ENCODE measurements at places on chromosomes 4 and X.

GRCh38 chr4:2754848-2755819, 1.0 kb downstream of the TNIP2 start:
- DNase-seq = no peak

- DNase-seq = no peak
Measured at GRCh38 chr4:184833046-184833838, 7.5 kb upstream of the ACSL1 start.

DNA sequence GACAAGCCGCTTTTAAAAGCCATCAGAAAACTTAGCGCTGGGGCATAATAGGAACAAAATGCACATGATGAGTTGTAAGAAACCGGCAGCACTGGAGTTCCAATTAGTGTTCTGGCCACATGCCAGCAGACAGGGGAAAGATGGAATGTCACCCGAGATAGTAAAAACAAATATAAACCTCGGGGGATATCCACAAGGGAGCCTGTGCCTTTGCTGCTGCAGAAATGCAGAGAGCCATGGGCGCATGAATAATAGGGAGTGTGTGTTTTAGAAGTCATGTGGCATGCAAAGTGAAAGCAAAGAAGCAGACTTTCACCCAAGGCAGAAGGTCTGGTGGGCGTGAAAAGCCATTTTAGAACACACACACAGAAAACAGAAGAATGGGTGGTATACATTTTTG, 19.1 kb downstream of the GPRASP3 start:
- DNase-seq = no peak

GRCh38 chr4:472881-473569, 25.9 kb downstream of the ZNF721 start:
- no peak for DNase-seq

DNA sequence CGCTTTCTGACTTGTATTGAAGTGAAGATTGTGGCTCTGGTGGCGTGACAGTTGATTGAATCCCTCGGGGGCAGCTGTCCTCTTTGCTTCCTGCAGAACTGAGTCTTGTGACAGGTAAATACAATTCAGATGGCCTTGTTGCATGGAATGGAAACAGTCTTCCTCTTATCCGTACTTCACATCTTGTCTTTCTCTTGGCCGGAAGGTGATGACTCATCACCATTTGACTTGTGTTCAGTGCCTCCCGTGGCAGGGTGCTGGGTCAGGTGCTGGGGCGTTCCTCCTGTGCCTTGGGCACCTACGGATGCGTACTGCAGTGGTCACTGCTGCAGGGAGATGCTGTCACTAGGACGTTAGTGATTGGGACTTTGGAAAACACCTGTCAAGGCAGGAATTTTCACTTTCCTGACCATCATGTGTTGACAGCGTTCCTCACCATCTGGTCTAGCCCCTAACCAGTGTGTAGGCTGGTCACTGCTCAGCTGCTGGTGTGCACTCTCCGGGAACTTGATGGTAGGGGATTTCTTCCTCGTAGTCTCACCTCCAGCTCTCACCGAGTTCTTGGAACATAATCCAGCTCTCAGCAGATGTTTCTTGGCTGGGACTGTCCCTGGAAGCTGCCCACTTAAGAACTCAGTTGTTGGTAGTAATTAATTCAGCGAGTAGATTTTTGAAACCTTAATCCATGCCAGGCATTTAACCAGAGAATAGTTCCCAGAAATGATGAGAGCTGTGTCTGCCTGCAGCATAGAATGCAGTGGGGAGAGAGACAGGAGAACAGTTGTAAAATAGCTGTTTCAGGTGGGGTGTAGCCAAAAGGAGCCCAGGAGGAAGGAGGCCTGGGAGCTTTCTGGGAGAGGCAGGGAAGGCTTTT, 7.2 kb downstream of the TBC1D14 start:
- DNase-seq = no peak

GRCh38 chrX:47497271-47497888, 14.4 kb upstream of the ZNF41 start:
- DNase-seq = no peak

- no peak for DNase-seq
Measured at GRCh38 chrX:71195964-71196649, 26.9 kb upstream of the GJB1 start.

- no peak for DNase-seq
Measured at GRCh38 chr4:1381181-1381621, 25.0 kb downstream of the NKX1-1 start.

GRCh38 chr4:7187168-7187535, 5.2 kb upstream of the SORCS2 start:
- no peak for DNase-seq

DNA sequence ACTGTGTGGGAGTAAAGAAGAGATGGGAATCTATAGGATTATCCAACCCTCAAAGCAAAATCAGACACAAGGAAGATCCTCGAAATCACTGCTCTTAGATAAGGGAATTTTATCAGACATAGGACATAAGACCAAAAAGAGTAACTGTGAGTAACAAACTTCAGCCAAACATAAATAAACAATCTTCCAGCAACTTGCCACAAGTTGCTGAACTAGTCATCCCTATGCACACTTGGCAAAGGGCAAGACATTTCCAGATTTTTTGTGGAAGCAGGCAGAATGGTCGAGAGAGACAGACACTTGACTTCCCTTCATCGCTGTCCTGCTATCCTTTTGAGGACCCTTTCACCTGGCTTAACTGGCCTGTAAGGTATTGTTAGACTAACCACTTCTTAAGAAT, 89.6 kb downstream of the KCNIP4 start:
- DNase-seq = no peak

DNA sequence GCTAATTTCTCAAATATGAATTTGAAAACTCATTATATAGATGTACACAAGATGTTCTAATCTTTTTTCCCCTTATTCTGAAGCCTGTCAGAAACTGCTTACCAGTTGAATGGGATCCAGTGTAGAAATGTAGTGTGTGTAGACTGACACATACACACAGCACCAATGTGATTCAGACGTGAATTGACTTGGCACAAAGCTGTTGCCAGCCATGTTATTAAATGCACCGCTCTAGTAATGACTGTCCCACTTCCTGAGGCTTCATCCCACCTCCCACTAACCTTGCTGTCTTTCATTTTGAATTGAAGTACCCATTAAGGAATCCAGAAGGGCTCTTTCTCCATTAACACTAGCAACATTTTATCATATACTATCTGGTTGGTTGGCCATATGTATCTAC, 146.6 kb downstream of the PPA2 start:
- DNase-seq = no peak

DNA sequence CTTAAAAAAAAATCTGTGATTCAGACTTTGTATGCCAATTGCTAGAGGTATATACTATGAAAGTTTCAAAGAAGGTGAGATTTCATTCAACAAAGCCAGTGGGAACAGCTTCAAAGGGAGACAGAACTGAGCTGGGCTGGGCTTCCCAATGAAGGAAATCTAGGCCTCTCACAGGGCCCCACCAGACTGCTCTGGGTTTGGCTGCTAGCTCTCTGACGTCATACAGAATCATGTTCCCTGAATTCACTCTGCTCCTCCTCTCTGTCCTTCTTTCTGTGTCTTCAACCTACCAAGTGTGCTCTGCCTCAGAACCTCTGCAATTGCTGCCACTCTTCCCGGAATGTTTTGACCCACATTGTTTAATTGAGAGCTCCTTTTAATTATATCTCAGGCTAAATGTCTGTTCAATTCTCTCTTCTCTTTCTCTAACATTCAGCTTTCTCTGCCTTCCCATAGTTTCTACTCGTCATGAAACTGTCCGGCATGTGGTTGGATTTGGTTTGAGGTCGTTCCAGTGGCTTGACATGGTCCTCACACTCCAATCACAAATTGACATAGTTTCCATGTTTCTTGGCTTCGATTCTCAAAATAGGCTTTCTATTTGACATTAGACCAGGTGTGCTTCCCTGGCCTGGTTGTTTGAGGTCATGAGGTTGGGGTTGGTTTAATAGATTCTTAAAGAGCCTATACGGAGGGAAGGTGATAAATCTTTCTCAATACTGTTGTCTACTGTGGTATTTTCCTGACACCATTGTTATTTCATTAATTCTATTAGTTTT, 282.1 kb upstream of the EMCN start:
- peak; percentile 36 for DNase-seq

- no peak for DNase-seq
Measured at GRCh38 chr4:112201915-112202505, 29.6 kb upstream of the AP1AR start.
